ENCODE measurements at places on chromosomes 7 and 10.

DNA sequence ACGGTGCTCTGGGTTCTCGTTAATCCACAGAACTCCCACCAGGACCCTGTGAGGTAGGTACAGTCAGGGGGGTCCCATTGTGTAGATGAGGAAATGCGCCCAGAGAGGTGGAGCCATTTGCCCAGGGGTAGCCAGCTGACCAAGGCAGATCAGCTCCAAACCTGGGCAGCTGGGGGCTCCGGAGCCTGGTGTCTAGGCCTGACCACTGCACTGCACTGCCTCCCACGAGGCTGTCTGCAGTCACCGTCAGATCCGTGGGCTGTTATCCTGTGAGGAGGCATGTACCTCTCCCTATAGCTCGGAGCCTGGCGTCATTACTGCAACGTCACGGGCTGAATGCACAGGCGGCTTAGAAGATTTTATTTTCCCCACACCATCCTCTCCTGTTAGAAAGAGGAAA lies 411.8 kb upstream of the FOXK1 start:
- no peak for DNase-seq

- no peak for DNase-seq
Observed at GRCh38 chr10:132809232-132810140, 23.5 kb upstream of the NKX6-2 start.

DNA sequence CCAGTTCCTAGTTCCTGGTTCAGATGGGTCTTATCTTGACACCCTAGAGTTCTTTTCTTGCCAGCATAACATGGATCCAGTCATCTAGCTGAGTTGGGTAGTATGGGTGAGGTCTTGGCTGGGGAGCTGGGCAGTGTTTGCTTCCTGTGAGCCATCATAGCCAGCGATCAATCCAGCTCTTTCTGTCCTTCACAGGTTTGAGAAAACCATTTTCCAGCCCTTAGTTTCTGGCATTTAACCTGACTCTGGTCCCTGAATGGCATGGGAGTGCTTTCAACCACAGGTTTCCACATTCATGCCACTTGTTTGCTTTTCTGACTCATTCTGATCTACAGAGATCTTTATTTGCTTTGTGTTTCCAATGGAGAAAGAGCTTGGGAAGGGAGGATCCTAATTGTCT lies 8.6 kb downstream of the SLC13A1 start:
- no peak for DNase-seq

DNA sequence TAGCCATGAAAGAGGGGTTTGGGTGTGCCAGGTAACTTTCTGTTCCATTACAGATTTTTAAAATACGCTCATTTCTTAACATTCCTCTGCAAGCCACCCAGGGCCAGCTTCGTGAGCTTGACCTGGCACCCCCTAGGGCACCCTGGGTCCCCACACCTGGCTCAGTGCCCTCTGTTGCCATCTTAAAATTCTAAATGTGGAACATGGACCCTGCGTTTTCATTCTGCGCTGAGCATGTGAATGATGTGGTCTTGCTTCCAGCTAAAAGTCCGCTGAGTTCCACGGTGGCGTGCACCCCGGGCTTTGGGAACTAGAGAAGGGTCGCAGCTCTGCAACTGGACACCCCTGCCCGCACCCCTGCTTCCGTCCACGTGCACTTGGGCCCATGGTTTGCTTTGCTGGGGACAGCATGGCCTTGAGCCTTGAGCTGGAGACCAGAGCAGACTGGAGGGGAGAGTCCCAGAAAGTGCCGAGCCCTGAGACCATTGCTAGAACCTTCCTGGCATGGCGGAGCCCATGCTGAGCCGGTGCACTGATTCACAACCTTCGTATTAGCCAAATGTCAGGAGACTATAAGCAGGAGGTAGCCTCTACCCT lies 91.1 kb downstream of the RGS10 start:
- DNase-seq: no peak

DNA sequence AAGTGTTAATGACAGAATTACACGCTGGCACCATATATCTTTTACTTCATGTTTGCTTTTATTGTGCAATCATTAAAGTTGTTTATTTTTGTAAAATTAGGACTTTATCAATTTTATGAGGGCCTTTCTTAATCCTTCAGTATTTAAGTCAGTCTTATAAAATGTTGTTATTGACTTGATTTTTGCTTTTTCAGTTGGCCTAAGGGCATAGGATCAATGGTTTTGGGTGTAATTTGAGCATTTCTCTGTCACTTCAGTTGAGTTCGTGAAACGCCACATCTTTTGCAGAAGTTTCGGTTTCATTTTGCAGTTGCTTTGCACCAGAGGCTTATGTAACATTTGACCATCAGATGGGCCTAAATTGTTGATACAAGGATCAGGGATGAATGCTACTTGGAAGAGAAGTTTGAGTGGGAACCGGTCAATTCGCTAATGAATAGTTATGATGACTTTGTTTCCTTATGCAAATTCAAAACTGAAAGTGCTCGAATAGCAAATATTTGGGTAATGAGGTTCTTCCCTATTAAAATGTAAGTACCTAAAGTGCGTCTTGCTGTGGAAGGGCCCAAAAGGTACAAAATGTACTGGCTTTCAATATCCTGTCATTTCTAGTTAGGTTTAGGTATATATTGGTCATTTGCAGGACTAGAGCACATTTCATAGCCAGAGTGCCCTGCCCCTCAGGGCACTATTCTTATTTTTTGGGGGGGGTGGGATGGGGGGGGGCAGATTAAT lies 340.9 kb downstream of the LRMDA start:
- DNase-seq: no peak

DNA sequence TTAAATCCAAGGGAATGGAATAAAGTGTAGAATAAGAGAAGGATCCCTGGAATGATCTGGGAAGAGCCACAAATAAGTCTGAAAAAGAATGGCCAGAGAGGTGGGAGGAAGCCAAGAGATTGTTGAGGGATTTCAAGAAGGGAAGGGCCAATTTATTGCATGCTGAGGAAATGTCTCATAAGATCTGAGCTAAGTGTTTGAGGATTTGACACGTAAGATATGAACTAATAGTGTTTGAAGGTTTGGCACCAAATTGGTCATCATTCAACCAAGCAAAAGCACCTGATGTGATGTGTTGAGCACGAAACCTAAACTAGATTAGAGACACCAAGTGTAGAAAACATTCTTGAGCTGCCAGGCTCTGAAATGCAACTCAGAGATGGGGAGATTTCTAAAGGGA lies 97.9 kb downstream of the TSPAN12 start:
- no peak for DNase-seq

GRCh38 chr10:30631188-30631587 lies 1.6 kb upstream of the LYZL2 start:
- no peak for DNase-seq

GRCh38 chr7:155959894-155960293 lies 147.6 kb upstream of the SHH start:
- no peak for DNase-seq

DNA sequence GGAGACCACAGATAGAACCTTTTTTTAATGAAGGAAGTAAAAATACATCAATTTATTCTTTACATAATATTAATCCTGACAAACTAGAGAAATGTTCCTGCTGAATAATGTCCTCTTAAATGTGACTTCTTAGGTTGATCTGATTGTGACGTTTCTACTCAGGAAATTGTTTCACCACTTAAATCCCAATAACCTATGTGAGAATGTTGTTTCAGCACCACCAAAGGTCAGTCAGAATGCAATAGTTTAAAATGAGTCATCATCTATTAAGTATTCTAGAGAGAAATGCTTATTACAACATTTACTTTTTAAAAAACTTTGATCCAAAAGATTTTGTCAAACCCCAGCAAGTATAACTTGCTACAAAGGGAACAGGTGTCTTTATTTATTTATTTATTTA lies 155.4 kb upstream of the CACNA2D1 start:
- DNase-seq: no peak

GRCh38 chr10:121678631-121679174 lies 80.5 kb upstream of the FGFR2 start:
- no peak for DNase-seq

DNA sequence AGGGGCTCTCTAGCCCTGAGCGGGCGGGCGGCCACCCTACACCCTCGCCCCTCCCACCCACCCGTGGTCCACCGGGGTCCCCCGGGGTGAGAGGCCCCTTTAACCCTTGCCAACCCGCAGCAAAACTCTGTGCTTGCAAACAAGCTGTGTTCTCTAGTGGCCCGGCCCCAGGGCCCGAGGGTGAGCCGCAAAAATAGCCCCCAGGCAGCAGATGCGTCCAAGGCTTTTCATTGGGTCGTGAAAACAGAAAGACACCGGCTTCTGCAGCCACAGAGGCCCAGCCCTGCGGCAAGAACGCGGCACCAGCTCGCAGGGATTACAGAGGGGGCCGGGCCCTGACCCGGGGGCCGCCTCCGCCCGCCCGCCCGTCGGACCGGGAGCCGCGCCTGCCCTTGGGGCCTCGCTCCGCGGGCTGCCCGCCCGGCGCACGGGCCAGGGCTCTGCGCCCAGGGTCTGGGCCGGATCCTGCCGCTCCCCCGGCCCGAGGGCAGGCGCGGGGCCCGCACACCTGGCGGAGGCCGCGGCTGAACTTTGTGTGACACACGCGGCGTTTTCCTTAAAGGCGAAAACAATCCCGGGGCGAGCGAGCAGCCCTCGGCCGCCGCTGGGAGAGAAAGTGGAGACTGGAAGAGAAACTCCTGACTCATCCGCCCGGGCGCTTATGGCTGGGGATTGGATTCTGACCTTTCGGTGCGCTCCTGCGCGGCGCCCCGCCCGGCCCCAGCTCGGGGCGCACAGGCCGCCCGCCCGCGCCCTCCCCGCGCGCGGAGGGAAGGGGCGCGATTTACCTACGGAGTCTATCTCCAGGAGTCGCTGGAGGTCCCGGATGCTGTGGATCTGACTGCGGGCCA lies 2.8 kb downstream of the PDGFA start:
- DNase-seq: no peak

DNA sequence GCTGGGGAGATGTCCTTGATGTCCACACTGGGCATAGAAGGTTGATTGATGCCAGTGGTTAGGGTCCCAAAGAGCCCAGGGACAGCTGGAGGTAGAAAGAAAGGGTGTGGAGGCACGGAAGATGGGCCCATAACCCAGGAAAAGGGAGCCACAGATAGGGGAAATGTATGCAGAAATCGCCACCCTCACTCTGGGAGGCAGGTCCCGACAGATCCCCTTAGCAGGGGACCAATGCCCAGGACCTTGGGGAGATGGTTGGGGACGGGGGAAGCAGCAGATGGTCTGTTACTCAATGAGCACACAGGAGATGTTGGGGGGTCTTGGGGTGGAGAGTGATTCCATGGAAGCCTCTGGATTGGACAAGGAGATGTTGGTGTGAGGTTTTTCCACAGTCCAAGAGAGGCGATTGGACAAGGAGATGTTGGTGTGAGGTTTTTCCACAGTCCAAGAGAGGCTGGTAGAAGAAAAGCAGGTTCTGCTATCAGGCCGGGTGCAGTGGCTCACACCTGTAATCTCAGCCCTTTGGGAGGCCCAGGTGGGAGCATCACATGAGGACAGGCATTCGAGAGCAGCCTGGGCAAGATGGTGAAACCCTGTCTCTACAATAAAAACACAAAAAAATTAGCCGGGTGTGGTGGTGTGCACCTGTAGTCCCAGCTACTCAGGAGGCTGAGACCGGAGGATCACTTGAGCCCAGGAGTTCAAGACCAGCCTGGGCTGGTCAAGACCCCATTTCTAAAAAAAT lies 7.0 kb upstream of the PPP1R35 start:
- no peak for DNase-seq

- no peak for DNase-seq
Observed at GRCh38 chr10:87578160-87578841, 73.6 kb downstream of the MINPP1 start.

- no peak for DNase-seq
Observed at GRCh38 chr10:71381611-71382010, 15.1 kb upstream of the CDH23 start.

DNA sequence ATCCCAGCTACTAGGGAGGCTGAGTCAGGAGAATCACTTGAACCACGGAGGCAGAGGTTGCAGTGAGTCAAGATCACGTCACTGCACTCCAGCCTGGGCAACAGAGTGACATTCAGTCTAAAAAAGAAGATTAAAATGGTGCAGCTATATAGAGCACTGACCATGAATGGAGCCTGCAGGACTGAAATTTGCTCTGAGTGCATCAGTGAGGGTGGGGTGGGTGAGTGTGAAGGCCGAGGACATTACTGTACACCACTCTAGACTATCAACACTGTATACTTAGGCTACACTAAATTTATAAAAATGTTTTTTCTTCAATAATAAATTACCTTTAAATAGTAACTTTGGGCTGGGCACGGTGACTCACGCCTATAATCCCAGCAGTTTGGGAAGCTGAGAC lies 294.7 kb downstream of the PTPRN2 start:
- DNase-seq: no peak

- DNase-seq: no peak
Observed at GRCh38 chr10:110058212-110058611, 50.4 kb downstream of the ADD3 start.

DNA sequence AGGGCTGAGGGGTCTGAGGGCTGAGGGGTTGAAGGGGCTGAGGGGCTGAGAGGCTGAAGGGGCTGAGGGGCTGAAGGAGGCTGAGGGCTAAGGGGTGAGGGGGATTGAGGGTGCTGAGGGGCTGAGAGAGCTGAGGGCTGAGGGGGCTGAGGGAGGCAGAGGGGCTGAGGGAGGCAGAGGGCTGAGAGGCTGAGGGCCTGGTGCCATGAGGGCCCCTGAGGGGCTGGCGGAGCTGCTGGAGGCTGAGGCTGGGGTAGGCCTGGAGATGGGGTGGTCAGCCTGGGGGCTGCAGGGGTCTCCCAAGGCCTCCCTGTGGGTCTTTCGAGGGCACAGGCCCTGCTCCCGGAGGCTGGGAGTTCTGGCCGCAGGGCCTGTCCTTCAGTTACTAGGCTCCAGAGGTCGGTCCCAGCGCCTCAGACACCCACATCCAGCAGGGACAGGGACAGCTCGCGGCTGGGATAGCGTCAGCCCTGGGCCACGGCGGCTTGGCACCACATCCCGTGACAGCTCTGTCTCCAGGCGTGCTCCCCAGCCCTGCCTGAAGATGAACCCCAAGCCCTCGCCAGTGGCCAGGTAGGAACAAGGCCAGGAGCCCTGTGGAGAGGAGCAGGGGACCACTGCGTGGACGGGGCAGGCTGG lies 16.9 kb downstream of the MYO1G start:
- DNase-seq: no peak

- DNase-seq: peak; percentile 28
Observed at GRCh38 chr7:148503900-148504487, 86.6 kb upstream of the C7orf33 start.

GRCh38 chr7:107027208-107027607 lies 17.3 kb upstream of the PRKAR2B start:
- no peak for DNase-seq

Data from central memory CD4-positive, alpha-beta T cell (primary cell).